Erythroblast (primary cell): ENCODE measurements at places on chromosomes 13 and 19.

GRCh38 chr13:63693696-63694095 lies 2278.0 kb upstream of the PCDH20 start:
- no peak for DNase-seq

GRCh38 chr13:95627590-95627989 lies 16.9 kb downstream of the DZIP1 start:
- DNase-seq = no peak

DNA sequence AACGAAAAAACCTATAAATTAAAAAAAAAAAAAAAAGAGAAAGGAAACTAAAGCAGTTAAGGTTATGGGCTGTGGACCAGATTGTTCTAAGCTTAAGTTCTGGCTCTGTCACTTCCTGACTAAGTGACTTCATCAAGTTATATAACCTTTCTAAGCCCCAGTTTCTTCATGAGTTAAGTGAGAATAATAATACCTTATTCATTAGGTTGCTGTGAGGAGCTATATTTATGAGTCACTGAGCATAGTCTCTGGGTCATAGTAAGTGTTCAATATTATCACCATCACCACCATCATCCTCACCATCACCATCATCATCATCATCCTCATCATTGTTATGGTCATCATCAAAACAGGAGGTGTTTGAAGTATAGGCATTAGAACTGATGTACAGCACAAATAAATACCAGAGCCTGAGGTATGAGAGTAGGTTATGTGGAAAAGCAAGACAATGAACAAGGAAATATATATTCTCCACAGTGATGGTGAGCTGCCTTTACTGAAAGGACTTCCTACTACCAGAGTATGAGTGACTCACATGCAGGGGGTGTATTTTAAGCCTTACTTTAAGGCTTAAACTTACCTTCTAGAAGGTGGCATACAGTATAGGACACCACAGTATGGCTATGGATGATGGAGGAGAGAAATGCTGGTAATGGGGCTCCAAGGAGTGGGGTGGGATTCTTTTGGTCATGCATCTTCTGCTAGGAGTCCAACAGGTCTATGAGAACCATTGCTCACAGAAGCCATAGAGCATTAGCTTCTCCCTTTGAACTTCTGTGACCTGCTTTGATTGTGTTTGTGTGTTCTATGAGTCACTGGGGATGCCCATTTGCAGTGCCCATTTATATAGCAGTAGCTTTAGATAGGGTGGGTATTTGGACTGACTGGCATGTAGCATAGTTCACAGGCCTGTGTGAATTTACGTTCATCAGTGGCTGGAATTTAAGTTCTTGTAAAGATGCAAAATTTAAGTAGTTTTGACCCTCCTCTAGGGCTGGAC lies 104.4 kb downstream of the KLF5 start:
- no peak for DNase-seq

- DNase-seq = no peak
Measured at GRCh38 chr13:46982856-46983582, 86.2 kb upstream of the HTR2A start.

DNA sequence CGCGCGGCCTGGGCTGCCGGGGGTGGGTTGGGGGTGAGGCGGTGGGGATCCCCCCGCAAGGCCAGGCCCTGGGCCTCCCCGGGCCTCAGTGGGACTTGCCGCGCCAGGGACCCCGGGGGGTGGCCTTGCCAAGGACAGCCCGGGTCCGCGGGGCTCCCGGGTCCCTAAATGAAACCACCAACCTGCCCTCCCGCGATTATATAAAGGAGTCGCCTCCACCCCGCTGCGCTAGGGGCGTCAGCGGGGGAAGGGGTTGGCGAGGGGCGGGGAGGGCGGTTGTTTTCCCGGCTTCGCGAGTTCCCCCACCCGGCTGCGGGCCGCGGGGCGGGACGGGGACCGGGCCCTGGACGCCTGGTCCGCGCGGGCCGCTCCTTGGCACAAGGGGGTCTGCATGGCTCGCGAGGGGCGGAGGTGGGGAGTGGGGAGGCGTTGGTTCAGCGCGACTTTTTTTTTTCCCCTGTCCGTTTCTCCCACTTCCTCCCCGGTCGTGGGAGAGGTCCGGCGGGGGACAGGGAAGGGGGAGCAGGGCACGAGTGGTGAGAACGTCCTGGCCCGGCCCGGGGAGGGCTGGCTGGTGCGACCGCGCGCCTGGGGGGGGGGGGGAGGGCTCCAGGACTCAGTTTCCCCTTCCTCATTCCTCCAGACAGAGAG lies 822 bp upstream of the ZBTB7A start:
- DNase-seq = peak; percentile 89

- no peak for DNase-seq
Measured at GRCh38 chr19:51023946-51024345, 2.5 kb downstream of the KLK11 start.

DNA sequence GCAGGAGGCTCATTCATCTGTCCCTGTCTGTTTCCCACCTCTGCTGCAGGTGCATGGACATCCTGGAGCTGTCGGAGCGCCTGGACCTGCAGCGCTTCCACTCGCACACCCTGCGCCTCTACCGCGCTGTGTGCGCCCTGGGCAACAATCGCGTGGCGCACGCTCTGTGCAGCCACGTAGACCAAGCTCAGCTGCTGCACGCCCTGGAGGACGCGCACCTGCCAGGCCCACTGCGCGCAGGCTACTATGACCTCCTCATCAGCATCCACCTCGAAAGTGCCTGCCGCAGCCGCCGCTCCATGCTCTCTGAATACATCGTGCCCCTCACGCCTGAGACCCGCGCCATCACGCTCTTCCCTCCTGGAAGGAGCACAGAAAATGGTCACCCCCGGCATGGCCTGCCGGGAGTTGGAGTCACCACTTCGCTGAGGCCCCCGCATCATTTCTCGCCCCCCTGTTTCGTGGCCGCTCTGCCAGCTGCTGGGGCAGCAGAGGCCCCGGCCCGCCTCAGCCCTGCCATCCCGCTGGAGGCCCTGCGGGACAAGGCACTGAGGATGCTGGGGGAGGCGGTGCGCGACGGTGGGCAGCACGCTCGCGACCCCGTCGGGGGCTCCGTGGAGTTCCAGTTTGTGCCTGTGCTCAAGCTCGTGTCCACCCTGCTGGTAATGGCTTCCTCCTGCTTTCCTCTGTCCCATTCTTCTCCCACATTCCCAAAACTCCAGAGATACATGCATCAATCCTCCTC lies 52.2 kb downstream of the RYR1 start:
- DNase-seq = no peak

GRCh38 chr13:92143766-92144165 lies 745.3 kb downstream of the GPC5 start:
- no peak for DNase-seq

DNA sequence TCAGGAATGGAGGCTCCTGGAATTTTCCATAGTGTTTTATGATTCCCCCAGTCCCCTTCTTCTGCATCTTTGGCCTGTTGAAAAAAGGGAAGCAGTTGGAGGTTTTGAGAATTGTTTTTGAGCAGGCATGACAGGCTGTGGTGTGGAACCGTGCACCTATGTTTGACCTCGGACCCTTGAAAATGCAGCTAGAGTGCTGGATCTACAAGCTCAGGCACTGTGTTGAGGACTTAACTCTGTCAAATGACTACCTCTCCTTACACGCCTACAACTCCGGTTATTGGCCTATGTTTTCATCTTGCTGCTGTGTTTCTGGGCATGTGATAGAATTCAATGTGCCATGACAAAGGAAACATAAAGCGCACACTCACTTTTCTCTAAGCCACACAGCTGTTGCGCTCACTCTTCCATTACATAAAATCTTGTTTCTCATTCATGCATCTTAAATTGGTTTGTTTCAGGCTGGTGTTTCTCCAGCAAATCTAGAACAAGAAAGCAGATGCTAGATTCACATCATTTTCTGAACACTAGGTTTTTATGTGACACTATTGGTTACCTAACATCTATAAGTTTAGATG lies 616.6 kb downstream of the FGF9 start:
- DNase-seq = no peak

- no peak for DNase-seq
Measured at GRCh38 chr19:22606212-22606553, 27.9 kb upstream of the ZNF492 start.

- DNase-seq = peak; percentile 78
Measured at GRCh38 chr19:46728693-46729339, 11.9 kb upstream of the PRKD2 start.
